Astrocyte of the spinal cord (primary cell): ENCODE measurements at places on chromosomes 6 and 20.

DNA sequence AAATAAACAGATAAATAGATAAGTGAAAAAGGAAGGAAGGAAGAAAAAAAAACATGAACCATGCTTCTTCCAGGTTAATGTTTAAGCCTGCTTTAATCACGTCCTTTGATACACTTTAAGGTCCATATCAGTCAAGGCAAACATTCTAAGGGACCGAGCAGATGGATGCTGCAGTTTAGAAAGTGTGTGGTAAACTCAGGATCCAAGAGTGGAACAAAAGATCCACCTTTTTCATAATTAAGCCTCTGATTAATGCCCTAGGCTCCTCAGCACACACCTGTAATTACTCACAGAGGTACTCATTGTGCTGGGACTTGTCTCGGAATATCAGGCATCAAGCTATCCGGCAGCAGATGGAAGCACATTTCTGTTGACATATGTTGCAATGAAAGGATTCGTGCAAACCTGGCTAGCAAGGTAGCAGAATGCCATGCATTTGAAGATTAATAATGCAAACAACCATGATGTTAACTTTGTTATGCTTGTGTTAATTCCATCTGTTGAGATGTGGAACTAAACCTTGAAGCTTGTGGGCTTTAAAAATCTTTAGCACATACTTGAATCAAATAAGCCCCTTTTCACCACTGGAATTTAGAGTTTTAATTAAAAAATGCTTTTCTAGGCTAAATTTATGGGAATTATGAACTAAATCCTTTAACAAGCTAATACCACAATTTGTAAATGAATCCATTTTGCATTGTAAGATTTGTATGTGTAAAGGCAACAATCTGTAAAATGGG lies 163.7 kb downstream of the RALGAPA2 start:
- DNase-seq, result no peak

DNA sequence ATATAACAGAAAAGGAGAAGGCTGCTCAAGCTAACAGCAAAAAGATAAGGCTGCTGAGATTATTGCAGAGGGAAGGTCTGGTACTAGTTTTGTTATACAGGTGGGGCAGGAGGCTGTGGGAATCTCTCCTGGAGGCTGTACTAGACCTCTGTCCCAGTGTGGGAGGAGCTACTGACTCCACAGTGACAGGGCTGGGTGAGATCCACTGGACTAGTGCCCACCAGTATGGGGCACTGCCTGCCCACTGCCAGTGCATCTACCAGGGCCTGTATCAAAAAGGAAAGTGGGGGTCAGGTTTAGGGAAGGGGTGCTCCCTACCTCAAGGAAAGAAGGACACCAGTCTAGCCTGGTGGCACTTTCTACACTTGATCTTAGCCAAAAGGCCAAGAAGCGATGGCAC lies 30.1 kb downstream of the GSTA2 start:
- DNase-seq, result no peak

DNA sequence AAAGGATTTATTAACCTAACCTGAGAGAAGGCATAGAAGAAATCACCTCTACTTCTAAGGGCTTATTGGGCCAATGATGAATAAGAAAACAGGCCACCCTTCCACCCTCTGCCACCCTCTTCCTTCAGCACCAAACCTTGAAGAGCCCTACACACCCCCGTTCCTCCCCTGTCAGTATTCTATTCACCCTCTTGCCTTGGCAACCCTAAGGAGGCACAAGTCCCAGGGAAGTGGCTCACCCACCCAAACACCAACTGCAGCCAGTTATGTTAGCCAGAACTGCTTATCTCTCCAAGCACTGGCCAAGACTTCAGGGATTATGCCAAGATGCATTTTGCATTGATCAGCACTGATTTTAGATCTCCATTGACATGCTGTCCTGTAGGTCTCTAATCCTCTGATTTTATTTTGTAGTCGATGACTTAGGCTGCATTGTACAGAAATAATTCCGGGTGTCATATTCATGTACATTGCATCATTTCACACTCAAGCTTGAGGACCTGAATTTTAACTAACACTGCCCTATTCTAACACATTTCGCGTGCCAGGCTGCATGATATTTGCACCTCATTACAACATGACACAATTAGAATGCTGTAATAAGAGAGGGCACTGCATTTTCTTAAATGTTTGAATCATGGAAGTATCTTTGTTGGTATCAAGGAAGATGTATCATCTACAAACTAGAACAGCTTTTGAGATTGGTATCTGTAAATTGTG lies 15.7 kb downstream of the CNKSR3 start:
- DNase-seq, result no peak

GRCh38 chr6:125584468-125584939 lies 164.9 kb upstream of the HEY2 start:
- peak; percentile 81 for DNase-seq

DNA sequence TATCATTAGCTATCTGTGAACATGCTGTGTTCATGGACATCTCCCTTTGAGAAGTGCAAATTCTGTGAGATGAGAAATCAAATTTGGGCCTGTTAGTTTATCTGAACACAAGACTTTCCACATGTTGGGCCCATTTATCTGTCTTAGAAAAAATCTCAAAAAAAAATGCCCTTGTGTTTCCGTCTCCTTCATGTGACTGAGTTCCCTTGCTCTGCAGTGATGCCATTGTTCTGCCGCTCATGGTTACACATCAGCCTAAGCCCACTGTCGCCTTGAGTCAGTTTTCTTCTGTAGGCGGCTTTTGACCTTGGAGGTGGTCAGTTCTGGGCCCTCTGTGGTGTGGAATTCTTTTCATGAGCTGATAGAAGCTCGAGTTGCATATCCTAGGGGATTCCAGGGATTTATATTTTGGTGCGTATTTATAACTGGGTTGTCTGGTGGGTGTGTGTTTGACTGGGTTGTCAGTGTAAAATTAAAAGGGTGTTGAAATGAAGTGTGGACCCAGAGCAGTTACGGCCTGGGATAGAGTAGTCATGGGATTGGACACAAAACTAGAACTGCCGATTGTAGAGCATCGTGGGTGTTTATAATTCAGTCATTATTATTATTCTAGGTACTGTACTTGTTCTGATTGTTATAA lies 156.7 kb downstream of the JARID2 start:
- no peak for DNase-seq

GRCh38 chr6:108806171-108806570 lies 42.1 kb upstream of the ARMC2 start:
- no peak for DNase-seq

DNA sequence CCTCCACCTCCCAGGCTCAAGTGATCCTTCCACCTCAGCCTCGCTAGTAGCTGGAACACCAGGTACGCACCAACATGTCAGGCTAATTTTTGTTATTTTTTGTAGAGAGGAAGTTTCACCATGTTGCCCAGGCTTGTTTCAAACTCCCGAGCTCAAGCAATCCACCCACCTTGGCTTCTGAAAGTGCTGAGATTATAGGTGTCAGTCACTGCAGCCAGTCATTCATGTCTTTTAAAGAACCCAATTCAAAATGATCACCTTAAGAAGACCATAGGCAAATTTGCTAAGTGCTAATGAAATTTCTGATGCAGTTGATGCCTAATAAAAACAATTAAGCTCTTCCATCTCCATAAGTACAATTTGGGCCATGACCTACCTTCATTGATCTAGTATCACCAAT lies 2.6 kb upstream of the VNN2 start:
- DNase-seq, result no peak

DNA sequence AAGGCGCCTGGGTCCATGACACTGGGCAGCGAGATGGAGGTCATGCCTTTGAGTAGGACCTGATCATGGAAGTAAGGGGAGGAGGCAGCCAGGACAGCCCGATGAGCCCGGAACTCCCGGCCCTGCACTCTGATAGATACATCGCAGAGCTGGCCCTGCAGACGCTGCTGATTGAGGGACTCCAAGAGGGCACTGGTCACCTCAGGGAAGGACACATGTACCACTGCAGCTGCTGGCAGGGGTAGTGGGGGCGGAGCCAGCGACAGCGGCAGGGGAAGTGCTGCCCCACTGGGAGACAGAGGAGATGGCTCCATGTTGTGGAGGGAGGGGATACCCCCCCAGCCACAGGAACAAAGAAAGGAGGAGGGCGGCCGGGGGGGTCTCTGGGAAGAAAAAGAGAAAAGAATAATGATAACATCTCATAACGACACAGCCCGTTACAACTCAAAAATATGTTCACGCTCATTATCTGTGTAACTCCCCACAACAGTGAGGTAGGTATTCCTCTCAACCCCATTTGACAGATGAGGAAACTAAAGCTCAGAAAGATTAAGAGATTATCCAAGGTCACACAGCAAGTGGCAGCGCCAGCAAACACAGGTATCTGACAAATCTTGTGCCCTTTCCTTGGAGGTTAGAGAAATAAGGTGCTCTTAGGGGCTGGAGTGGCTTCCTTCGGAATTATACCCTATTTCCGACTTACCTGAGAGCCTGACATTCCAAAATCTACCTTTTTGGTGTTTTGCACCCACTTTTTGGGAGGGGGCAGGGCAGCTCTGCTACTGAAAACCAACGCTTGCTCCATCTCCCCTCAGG lies 733 bp downstream of the ZBTB22 start:
- DNase-seq, result no peak

DNA sequence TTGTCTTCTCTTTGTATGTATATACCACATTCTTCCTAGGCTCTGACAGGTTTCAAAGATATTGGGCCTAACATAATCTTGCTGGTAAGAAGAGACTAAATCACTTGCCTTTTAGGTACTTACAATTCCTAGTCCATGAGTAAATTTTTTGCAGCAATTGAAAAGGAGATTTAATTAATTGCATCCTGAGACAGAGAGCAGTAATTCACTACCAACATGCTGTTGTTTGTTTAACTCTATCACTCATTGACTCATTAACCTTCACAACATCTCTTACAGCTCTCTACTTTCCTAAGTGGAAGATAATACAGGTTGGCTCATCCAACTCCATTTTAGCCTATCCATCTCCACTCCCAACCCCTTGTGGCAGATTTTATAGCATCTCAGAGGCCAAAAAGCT lies 280.4 kb downstream of the ALDH8A1 start:
- no peak for DNase-seq

DNA sequence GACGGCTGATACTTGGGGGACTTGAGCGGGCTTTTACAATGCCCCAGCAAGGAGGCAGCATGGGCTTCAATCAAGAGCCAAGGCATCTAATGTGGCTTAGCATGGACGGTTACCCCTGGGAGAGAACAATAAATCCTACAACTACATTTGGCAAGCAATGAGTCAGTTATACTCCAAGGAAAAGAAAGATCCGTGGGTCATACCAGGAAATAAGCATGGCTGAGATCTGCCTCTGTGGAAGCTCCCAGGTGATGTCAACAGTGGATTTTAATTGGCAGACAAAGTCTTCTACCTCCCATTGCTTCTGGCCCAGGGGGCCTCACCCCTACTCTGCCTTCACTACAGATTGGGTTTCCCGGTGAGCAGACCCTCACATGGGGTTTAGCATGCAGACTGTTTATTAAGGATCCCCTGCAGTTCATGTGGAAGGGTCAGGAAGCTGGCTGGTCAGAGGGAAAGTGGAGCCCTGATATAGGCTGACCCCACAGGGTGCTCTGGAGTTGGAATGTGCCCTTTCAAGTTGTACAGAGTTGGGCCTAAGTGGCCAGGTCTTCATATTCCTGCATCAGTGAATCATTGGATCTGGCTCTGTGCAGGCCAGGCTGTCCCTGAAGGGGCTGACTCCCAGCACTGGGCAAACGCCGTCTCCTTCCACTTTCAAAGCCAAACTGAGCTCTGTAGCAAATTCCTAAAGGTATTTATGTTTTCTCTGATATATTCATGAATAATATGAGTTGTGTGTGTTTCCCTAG lies 91.3 kb upstream of the GGTLC1 start:
- DNase-seq, result no peak

DNA sequence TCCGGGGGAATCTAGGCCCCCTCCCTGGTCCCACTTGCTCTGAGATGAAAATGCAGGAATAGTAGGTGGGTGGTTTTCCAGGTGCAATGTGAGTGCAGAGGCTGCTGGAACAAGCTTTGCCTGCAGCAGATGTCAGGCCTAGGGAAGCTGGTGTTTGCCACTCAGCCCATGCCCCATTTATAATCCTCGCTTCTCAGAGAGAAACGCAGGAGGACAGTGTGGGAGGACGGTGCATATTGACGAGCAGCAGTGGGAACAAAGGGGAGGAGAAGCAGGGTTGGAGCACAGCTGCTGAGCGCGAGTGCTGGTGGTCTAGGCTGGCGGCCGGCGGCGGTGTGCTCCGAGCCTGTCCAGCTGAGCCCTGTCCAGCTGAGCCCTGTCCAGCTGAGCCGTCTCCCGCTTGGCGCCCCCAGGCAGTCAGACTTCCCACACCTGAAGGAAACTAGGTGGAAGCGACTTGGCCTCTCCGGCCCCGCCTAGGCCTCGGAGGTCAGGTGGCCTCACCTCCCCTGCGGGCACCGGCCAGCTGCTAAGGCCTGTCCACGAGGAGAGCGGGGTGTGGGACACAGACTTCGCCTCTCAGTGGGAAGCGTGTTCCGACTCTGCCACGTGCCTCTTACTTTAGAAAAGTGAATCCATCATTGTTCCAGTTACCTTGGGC lies 49.7 kb upstream of the FRMD1 start:
- DNase-seq, result no peak

- DNase-seq, result no peak
Observed at GRCh38 chr6:20200761-20201630, 11.3 kb downstream of the MBOAT1 start.

GRCh38 chr6:162785632-162786242 lies 58.0 kb downstream of the PACRG start:
- no peak for DNase-seq

DNA sequence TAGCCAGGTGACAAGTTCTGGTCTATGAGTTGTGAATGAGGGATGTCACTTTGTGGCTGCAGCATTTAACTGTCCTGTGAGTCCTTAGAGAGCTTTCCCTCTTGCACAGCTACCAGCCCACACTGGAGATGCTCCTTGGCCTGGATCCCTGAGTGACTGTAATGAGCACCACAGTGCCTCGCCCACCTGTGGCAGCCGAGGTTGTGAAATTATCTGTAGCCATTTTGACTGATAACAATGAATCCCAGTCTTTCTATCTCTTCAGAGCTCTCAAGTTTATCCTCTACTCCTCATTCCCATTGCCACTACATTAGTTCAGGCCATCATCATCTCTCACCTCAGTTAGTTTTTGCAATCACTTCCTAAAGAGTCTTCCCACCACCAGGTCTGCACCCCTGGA lies 41.3 kb upstream of the BEND3 start:
- no peak for DNase-seq

DNA sequence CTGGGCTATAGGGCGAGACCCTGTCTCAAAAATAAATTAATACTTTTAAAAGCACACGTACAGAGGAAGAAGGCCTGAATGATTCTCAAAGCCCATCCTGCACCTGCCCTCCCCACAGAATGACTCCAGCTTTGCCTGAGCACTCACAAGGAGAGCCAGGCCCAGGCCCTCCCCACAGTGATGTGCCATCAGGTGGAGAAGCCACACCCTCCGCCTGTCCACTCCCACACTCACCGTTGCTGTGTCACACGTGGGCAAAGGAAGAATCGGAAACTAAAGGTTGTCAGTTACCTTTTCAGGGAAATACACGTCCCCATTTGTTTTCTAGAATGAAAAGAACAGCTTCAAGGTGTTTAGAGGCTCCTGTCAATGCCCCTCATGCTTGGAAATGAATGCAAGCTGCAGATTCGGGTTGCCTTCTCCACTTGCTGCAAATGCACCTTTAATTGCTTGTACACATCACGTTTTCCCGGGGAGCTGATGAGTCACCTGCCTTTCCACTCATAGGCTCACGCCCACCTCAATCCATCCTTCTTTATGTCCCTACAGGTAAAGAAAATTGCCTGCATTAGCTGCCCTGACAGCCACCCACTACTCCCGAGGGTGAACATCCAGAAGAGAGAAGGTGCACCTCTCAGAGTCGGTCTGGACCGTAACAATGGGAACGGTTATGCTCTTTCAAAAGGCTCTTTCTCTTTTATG lies 45.5 kb upstream of the AFDN start:
- no peak for DNase-seq
